NCI-H1105 (cell line): ENCODE measurements at places on chromosomes 12 and 14.

GRCh38 chr14:23864861-23865260 lies 88.7 kb upstream of the DHRS4 start:
- DNase-seq = no peak

GRCh38 chr12:20375560-20375959 lies 7.2 kb downstream of the PDE3A start:
- no peak for DNase-seq

DNA sequence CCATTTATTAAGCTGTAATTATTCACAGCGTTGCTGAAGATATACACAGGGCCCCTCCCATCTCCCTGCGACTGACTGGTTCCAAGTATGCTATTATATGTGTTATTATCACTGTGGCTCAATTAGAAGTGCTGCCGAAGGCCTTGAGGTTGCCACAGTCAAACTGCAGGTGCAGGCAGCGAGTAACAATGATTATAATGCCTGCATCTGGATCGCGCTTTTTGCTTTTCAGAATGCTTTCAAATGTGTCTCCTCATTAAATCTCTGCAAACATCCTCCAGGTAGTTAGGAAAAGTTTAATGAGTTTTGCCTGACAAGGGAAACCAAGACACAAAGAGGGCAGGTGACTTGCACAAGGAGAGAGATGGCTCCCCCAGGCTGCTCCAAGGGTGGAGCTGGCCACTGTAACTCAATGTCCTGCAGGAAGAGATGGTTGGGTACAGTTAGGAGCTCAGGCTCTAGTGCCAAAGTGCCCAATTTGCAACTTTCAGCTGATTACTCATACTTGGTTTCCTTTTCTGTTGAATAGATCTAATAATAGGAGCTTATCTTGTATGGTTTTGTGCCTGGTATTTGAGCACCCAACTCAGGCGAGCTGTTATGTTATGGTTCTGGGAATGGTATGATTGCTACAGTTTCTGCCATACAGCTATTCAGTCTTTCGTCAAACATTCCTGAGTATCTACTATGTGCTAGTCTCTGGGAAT lies 1.7 kb upstream of the SYNE3 start:
- DNase-seq = peak; percentile 69

- DNase-seq = no peak
These were observed 3.1 kb upstream of the ANKRD33 start for GRCh38 chr12:51884676-51885229.

DNA sequence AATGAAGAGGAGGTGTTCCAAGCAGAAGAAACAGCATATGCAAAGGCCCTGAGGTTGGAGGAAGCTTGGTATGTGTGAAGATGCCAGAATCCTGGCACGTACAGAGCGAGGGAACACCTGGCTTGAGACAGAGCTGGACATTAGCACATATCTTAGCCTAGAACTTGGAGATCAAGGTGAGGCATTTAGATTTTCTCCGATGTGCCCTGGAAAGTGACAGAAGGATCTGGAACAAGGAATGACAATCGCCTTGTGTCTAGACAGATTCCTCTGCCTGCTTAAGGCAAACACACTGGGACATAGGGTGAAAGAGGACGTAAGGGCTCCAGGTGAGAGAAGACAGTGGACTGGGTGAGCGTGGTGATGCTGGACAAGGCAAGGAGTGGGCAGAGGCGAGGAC lies 32.2 kb upstream of the NOS1 start:
- DNase-seq = no peak

- DNase-seq = no peak
These were observed 1222.8 kb downstream of the GALC start for GRCh38 chr14:86770186-86770585.

- peak; percentile 37 for DNase-seq
These were observed 610 bp downstream of the VSIG10 start for GRCh38 chr12:118103201-118103600.

DNA sequence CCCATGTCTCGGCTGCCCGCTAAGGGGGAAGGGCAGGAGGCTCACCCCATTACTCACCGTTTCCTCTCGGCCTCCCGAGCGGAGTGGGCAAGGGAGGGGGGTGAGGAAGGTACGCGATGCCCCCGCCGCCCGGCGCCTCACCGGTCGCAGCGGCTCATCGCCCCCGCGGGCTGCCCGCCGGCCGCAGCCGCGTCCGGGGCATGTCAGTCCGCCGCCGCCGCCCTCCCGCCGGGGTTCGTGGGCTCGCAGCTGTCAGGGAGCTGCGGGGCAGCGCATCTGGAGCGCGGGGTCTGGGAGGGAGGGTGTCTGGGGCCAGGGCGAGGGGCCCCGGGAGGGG lies 461 bp downstream of the SLC8A3 start:
- no peak for DNase-seq

DNA sequence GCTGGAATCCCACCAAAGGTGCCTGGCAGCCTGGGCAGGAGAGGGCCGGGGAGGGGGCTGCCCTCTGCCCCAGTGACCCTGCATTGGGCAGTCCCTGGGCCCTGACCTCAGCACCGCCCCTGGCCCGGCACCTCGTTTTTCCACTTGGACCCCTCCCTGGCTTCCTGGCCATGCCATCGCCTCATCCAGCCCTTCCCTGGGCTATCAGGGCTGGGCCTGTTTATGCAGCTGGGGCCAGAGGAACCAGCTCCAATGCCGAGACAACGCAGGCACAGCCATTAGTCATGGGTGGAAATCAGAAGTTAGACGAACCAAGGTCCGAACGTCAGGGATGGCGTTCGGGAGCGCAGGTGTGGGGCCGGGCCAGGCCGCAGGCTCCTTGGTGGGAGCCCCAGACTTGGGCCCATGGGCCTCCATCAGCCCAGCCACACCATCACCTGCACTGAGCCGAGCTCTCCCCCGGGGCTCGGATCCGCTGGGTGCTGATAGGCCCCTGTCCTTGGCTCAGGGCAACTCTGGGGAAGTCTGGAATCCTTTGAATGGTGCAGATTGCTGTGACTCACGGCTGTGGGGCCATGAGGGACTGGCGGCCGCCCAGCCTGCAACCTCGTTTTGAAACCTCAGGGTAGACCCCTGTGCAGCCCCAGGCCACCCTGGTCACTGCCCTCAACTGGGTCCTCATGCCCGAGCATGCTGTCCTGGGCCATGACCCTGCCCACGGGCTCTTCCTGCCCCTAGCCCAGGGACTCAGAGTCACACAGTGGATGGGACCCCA lies 169.4 kb downstream of the KIF26A start:
- no peak for DNase-seq

DNA sequence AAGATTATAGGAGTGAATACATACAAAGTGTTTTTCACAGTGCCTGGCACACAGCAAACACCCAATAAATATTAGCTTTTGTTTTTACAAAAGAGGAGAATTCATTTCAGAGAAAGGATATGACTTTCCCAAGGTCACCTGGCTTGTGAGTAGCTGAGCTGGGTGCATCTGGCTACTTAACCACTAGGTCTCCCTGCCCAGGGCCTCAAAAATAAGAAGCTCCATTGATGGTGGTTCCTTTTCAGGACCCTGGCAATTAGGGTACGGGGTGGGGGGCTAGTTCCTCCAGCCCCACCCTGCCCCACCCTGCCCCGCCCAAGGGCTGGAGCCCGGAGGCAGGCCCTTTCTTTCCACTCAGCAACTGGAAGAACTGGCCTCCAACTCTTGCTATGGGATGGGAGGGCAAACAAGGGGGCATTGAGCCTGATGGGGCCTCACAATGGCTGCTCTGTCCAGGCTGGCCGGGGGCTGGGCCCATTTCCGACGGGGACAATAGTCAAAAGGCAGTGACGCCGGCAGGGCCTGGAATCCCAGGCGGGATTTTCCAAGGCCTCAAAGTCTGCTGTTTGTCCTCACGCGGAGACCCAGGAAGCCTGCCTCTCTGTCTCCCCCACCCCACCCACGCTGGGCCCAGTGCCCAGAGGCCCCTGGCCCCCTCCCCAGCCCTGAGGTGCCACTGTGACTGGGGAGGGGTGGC lies 8.2 kb upstream of the ATG101 start:
- no peak for DNase-seq

- DNase-seq = no peak
These were observed 437.8 kb downstream of the NPAS3 start for GRCh38 chr14:33376510-33376909.

GRCh38 chr14:61315313-61315712 lies 6.1 kb upstream of the PRKCH start:
- peak; percentile 76 for DNase-seq

DNA sequence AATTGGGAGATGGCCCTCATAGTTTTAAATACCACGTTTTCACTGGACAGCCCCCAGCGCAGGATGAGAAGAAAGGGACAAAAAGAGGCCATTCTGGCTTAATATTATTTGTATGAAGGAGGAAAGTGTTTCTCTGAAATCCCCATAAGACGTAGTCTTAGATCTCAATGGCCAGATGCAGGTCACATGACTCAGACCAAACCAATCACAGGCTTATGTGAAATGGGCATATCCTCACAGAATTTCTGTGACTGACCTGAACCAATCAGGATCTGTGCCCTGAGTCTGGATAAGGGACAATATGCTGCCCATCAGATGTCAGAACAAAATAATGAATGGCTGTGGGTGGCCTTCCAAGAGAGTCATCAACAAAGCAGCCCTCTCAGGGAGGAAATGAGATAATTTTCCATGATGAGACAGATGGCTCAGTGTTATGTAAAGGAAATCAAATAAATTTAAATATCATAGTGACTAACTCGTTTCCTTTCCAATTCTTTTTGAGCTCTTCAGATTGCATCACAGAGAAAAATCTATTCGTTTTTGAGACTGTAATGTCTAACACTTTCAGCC lies 1009.5 kb upstream of the TMEM132C start:
- DNase-seq = no peak

DNA sequence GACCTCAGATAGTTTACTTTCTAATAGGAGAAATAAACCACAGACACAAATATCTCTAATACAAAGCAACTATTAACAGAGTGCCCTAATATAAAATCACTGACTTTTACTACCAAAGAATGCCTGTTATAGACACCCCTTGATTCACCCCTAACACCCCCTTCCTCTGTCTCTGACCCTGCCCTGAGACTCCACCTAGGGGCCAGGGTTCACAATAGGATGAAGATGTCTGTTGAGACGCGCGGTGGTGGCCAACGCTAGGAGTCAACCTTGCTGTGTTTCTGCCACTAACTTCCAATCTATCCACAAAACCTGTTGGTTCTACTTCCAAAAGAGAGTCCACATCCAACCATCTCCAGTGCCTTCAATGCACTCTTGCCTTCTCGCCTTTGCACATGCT lies 10.9 kb upstream of the TC2N start:
- DNase-seq = no peak

GRCh38 chr12:22759769-22760674 lies 135.1 kb downstream of the ETNK1 start:
- no peak for DNase-seq

GRCh38 chr14:50031602-50032313 lies 84.6 kb downstream of the VCPKMT start:
- DNase-seq = no peak

- no peak for DNase-seq
These were observed 144.5 kb upstream of the SLC38A2 start for GRCh38 chr12:46516933-46517578.

- peak; percentile 38 for DNase-seq
These were observed 400.9 kb downstream of the SNAPC1 start for GRCh38 chr14:62162998-62163589.

GRCh38 chr12:96186607-96187301 lies 7.4 kb upstream of the ELK3 start:
- no peak for DNase-seq

GRCh38 chr12:89962648-89963047 lies 254.0 kb upstream of the ATP2B1 start:
- DNase-seq = no peak

DNA sequence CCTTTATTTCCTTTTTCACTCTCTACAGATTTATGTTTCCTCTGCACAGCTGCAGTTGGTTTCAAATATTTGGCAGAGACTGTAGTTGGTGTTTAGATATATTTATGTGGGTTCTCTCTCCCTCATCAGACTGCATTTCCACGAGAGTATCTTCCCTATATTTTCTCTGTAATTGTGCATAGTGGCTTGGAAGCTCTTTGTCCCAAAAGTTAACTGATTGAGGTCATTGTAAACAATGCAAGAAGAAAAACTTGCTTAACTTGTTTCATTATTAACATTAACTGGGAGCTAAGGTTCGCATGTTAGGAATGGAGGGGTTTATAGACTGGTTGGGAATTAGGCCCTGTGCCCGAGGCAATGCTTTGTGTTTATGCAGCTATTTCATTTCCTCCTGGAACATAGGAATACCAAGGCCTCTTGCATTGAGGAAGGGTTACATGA lies 216.9 kb upstream of the HMGA2 start:
- DNase-seq = no peak

DNA sequence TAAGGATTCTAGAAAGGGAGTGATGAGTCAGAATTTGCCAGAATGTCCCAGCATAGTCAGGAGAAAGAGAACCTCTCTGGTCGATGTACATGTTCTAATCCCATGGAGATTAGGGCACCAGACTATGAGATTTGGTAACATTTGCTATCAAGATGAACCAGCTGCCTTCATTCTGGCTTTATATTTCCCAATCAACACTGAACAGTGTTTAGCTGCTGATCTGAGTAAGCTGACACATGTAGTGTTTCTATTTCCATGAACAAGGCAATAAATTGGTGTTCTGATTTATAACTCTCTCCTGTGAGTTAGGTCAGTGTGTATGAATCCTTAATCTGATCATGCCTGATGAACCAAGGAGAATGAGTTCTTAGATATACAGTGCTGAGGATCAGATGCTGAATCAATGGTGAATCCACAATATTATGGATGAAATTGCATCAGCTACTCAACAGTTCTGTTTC lies 158.0 kb upstream of the AMIGO2 start:
- no peak for DNase-seq

DNA sequence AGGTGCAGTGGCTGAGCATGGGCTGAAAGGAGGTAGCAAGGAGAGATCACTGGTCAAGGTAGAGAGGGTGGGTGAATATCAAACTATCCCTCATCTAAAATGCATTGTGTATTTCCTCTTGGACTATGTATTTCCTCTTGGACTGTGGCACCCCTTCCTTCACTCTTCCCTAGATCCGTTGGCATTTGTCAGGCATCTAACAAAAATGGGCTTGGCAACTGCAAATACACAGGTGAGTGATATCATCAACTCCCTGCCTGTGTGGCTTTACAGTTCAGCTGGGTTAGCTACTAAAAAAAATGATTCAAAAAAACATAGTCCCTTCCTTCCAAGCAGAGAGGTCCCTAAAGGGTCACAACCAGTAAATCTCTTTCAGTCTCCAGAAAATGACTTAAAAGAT lies 142.8 kb upstream of the FUT8 start:
- no peak for DNase-seq

- no peak for DNase-seq
These were observed 4.1 kb upstream of the HOXC6 start for GRCh38 chr12:54024127-54024526.

DNA sequence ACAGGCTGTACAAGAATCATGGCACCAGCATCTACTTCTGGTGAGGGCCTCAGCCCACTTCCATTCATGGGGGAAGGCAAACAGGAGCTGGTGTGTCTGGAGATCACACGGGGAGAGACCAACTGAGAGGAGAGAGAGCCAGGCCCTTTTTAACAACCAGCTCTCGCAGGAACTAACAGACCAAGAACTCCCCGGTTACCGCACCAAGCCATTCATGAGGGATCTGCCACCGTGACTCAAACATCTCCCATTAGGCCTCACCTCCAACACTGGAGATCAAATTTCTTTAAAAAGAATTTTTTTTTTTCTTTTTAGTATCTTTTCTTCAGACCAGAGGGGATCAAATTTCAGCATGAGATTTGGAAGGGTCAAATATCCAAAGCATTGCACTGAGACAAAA lies 16.7 kb upstream of the AQP2 start:
- no peak for DNase-seq
